Fibroblast of villous mesenchyme (primary cell): ENCODE measurements at places on chromosomes 2 and 18.

- no peak for DNase-seq
These were observed 45.6 kb upstream of the TTC39C start for GRCh38 chr18:23968638-23969604.

DNA sequence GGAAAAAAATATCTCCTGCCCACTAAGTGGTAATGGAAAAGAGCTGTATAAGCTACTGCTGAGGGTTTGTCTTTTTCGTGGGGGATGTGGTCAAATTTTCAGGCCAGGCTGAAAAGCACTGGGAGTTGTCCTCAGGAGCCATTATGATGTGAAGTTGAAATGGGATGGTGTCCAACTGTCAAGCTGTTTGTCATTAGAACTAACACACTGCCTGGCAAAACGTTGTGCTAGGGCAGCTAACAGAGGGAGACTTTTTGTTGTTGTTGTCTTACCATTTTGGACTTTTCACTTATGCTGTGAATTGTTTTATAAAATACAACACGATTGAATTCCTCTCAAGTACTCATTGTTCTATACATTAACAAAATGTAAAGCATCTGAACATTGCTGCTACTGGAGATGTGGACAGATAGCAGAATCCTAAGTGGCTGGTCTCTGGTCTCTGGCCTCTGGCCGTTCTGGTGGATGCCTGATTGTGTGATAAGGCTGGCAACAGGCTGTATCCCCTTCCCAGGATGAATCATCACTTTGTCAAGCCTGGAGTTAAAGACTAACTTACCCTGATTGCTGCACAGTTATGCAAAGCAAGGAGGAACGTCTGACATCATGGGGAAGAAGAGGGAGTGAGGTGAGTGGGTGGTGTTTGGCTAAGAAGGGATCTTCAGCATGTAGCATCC lies 2.3 kb downstream of the MYO1B start:
- DNase-seq, result peak; percentile 95

- DNase-seq, result no peak
These were observed 74.4 kb downstream of the RTN4 start for GRCh38 chr2:54975598-54976492.

- DNase-seq, result no peak
These were observed 178.5 kb downstream of the L3MBTL4 start for GRCh38 chr18:6236258-6236657.

DNA sequence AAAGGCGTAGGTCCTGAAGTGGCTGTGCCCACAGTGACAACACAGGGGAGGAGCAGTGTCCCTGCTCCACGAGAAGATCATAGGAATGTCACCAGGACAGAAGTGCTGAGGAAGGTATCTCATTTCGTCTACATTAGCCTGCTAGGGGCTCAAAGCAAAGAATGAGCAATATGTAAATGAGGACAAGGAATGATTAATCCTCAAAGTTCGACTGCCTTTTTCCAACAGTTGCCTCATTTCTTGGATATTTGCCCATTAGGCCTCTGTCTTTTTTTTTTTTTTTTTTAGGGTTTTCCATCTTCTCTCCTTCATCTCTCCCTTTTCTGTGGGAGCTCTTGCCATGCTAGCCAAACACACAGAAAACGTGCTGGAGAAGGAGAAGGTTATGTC lies 105.2 kb upstream of the ARHGAP28 start:
- DNase-seq, result peak; percentile 18

GRCh38 chr2:175662335-175662734 lies 339.7 kb downstream of the LNPK start:
- no peak for DNase-seq

DNA sequence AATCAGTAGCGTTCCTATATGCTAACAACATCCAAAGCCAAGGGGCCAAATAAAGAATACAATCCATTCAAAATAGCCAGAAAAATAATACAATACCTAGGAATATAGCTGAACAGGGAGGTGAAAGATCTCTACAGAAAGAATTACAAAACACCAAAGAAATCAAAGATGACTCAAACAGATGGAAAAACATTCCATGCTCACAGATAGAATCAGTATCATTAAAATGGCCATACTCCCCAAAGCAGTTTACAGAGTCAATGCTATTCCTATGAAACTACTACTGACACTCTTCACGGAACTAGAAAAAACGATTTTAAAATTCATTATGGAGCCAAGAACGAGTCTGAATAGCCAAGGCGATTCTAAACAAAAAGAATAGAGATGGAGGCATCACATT lies 57.4 kb downstream of the CCBE1 start:
- DNase-seq, result peak; percentile 33

DNA sequence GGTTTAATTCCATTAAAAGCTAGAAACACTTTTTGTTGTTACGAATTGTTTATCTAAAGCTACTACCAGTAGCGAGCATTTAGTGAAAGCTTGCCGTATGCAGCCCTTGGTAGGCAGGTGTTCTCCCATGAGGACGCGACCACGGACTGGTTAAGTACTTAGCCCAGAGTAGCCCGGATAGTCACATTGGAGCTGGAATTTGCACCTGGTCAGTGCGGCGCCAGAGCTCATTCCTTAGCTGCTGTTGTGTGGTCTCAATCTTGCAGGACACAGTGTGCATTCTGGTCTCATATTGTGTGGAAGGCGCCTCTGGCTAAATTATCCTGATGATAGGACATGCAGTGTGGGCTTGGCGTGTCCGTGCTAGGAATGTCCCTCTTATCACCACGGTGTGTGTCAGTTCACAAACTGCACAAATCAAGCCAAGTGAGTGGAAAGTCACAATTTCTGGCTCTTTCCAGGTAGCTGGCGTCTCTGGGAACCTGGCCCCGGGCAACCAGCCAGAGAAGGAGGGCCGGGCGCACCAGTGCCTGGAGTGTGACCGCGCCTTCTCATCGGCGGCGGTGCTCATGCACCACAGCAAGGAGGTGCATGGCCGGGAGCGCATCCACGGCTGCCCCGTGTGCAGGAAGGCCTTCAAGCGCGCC lies 133.3 kb downstream of the ZNF236 start:
- DNase-seq, result no peak

GRCh38 chr2:234457421-234457820 lies 39.5 kb downstream of the ARL4C start:
- DNase-seq, result peak; percentile 36

- no peak for DNase-seq
These were observed 814 bp upstream of the RAB1A start for GRCh38 chr2:65130664-65131175.

DNA sequence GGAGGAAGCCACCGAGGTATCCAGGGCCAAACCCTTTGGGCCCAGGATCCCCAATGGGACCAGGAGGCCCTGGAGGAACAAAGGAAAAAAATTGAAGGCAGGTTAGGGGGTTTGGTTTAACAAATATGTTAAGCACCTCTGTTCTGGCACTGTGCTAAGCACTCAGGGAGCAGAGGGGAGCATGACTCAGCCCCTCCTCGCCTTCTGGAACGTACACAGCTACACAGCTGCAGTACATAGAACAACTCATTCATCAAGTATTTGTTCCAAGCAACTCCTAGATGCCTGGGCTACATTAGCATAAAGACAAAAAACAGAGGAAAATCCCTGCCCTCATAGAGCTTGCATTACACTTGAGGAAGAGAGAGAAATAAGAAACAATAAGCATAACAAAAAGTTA lies 153.6 kb downstream of the COL4A4 start:
- DNase-seq, result peak; percentile 12

- DNase-seq, result no peak
These were observed 68.5 kb downstream of the USP40 start for GRCh38 chr2:233498126-233498525.

GRCh38 chr2:157880927-157881326 lies 4.8 kb upstream of the ACVR1 start:
- DNase-seq, result no peak

DNA sequence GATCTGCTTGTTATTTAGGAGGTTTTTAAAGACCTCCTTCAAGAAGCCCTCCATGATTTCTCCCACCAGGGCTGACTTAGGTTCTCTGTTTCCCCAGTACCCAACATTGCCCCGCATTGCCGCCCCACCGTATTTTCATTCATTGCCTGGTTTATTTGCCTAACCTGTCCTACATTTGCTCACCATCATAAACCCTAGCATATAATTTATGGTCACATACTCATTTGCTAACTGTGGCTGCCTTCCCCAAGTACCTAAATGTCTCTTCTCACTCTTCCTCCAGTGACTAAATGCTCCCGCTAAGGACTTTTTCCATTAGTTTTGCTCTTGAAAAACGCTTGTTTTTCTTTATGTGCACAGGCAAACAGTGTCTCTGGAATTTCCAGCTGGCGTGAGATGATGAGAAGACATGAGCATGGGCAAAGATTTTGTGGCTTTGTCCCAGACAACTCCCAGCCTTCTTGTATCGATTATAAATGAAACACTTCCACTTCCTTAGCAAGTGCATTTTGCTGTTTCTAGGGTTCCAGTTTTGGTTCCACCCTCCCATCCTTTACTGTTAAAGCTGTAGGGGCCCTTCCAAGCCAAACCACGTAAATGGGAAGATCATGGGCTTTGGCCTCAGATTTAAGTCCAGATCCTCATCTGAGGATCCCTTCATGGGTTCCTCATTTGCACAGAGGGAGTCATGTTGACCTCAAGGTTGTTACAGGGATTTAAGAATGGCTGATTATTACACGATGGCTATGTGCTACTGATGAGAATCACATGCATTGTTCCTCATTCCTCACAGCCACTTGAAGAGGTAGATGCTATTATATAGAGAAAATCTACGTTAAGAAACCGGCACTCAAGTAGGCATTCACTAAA lies 21.0 kb upstream of the ARMC9 start:
- no peak for DNase-seq

DNA sequence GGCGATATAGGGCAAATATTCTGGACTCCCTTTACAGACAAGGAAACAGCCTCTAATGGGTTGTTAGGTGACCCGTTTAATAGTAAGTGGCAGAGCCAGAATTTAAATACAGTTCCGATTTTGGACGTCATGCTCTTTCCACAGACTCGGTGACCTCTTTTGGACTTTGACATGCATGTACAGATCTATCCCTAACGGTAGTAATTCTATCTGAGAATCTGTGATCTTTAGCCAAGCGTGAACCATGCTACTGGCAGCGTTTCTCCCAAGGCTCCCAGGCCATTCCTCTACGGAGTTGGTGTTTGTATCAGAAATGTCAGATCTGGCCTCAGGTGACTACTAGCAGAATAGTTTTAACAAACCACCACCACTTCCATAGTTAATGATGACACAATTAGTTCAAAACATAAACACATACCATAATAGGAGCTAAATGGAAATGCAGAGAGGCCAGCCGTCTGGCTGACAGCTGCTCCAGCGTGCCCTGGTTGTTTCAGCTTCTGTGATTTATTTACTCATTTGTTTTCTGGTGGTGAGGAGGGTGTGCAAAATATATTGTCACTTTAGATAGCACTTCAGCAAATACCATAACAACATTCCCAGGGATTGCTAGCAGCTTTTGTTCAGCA lies 304.6 kb upstream of the LYPD1 start:
- peak; percentile 23 for DNase-seq

DNA sequence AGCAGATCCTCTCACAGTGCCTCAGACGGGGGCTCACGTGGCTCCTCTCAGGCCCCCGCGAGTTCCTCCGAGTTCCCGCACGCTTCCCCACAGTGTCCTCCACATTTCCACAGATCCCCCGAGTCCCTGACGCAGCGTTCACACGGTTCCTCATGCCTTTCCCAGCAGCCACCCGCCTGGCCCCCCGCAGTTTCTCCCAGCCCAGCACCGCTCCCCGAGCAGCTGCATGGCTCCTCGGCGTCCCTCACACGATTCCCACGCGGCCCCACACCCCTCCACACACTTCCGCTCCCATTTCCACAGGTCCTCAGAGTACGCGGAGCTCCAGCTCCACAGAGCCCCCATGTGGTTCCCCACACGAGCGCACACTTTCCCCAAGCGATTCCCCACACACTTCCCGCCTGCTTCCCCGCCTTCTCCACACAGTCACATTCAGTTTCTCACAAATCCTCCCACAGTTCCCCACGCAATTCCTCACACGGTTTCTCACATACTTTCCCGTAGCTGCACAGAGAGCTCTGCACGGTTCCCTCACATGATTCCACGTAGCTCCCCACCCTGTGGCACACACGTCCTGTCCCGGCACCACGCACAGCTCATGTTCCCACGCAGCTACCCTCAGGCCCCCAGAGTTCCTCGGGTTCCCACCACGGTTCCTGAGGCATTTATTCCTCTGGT lies 39.9 kb downstream of the KIF1A start:
- DNase-seq, result peak; percentile 5

- DNase-seq, result no peak
These were observed 69.4 kb downstream of the TXNL1 start for GRCh38 chr18:56568986-56569385.

DNA sequence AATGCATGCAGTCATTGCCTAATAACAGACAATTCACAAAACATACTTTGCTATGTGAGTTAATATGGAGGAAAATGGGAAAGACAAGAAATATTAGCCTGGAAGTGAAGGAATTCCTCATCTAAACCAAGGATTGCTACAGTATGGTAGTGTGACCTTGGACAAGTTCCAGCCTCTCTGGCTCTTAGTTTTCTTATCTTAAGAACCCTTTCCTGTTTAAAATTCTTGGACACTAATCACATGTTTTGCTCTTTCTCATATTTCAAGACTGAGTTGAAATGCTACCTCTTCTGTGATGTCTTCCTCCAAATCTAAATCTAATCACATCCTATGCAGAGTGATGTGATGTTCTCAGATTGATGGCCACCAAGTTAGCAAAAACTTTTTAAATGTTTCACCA lies 20.8 kb upstream of the ADAM23 start:
- DNase-seq, result peak; percentile 79

GRCh38 chr2:133867166-133867565 lies 298.9 kb upstream of the NCKAP5 start:
- DNase-seq, result no peak

- no peak for DNase-seq
These were observed 200.8 kb downstream of the RAB3GAP1 start for GRCh38 chr2:135252805-135253458.

DNA sequence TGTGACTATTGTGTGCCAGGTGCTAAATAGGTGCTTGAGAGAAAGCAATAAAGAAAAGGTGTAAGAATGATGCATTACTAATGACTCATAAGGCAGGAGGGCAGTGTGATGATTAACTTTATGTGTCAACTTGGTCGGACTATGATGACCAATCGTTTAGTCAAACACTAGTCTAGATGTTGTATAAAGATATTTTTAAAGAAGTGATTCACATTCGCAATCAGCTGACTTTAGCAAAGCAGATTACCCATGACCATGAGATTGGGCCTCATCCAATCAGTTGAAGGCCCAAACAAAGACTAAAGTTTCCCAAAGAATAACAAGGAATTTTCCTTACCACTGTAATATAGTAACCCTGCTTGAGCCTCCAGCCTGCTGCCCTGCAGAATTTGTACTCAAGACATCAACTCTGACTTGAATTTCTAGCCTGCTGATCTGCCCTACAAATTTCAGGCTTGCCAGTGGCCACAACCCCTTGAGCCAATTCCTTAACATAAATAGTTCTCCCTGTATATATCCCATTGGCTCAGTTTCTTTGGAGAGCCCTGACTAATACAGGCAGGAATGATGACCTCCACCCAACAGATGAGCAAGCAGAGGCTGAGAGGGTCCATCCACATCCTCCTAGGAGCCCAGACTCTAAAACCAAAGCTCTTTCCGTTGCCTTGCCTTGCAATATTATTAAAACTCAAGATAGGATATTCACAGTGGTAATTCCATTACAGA lies 132.6 kb downstream of the ACTR3 start:
- DNase-seq, result peak; percentile 12

- DNase-seq, result no peak
These were observed 46.9 kb downstream of the CABYR start for GRCh38 chr18:24185805-24186204.

GRCh38 chr18:55189972-55190371 lies 230.7 kb upstream of the CCDC68 start:
- DNase-seq, result no peak

GRCh38 chr2:239569401-239570090 lies 168.7 kb upstream of the HDAC4 start:
- no peak for DNase-seq

- DNase-seq, result no peak
These were observed 70.5 kb upstream of the PPP1CB start for GRCh38 chr2:28681158-28681571.
